DMS53 (cell line): ENCODE measurements at places on chromosomes 4 and X.

- DNase-seq: no peak
These were observed 516.8 kb downstream of the CFAP47 start for GRCh38 chrX:36436361-36436760.

GRCh38 chr4:7806338-7807090 lies 133.1 kb downstream of the AFAP1 start:
- no peak for DNase-seq

- no peak for DNase-seq
These were observed 318.6 kb downstream of the PACRGL start for GRCh38 chr4:21018817-21019216.

DNA sequence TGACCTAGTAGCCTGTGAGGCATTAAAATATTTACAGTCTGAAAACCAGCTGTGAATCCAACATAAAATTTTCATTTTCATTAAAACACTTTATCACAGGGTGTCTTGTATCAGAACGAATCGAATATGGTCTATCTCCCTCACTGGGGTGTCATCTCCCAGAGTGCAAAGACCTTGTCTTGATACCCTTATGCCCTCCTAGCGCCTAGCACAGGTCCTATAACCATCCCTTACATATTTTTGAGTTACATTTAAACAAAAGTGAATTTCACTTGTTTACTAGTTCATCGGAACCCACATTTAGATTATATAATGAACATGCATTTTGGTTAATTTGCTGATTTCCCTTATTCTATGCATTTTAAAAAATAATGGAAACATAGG lies 14.0 kb downstream of the DIPK2B start:
- no peak for DNase-seq

GRCh38 chrX:18961686-18962085 lies 22.2 kb downstream of the PHKA2 start:
- DNase-seq: no peak

DNA sequence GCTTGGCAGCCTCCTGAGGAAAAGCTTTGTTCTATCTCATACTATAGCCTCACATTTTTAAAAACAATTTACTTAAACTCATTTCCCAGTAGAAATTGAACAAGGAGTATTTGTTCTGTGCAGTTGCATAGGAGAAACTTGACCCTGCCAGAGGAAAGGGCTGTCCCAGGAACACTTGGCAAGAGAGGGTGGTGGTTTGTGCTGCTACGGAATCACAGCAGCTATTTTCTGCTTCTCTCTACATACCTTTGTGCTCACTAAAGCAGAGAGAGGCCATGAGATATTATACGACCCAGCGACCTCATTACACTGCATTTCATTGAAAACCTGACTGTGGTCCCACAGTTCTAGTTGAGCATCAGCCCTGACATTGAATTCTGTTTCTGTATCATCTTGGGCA lies 83.1 kb upstream of the LANCL3 start:
- no peak for DNase-seq

GRCh38 chr4:5956285-5957021 lies 61.8 kb downstream of the C4orf50 start:
- peak; percentile 99 for DNase-seq

GRCh38 chr4:81499840-81500239 lies 28.1 kb upstream of the RASGEF1B start:
- DNase-seq: peak; percentile 53

DNA sequence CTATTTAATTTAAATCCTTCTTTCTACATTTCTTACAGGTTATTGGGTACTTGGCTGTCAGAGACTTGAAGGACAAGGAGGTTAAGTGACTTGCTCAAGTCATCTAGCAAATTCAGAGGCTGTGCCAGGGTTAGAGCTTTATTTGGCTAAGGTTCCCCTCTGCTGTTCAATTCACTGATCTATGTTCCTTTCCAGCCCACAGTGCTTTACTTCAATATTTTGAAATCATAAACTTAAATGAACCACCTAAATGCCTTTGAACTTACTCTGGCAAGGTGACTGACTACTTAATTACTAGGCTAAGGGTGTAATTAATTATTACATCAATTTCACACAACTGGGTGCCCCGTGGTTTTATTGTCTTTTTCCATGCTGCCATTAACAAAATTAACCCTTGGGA lies 288.7 kb downstream of the CAMK2D start:
- DNase-seq: no peak
